ENCODE measurements at places on chromosomes 5 and 9. TPM values are rescaled to one million over a fixed set of nuclear protein-coding genes. Genes with fewer than 3 reads are reported as not detected.

Gene RALGPS1
- total RNA-seq: 86.6 TPM

Gene RIGI
- total RNA-seq: 10.9 TPM

Gene CSF1R
- total RNA-seq: 8.3 TPM

Gene MYOZ3
- total RNA-seq: 1.7 TPM

Gene DMAC1
- total RNA-seq: 38.1 TPM

GRCh38 chr5:61321669-61322068 lies 10.4 kb upstream of the ZSWIM6 start:
- DNase-seq: no peak

DNA sequence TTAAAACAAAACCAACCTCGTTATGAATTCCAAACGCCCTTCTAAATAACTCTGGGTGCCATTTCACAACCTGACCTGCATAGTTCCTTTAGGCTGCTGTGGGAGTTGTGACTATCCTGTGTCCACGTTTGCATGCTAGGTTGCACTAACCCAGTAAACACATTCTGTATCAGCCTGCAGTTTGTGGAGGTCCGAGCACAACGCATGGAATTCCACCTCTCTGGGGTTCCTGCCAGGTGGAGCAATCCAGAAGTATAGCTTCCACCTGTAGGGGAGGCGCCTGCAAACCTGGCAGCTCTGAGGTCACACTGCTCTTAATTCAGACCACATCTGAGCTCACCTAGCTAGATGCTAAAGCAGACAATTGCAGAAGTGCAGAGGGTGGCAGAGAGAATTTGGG lies 57.2 kb downstream of the MARCHF3 start:
- no peak for DNase-seq

Gene TAF11L10
- not detected for total RNA-seq

DNA sequence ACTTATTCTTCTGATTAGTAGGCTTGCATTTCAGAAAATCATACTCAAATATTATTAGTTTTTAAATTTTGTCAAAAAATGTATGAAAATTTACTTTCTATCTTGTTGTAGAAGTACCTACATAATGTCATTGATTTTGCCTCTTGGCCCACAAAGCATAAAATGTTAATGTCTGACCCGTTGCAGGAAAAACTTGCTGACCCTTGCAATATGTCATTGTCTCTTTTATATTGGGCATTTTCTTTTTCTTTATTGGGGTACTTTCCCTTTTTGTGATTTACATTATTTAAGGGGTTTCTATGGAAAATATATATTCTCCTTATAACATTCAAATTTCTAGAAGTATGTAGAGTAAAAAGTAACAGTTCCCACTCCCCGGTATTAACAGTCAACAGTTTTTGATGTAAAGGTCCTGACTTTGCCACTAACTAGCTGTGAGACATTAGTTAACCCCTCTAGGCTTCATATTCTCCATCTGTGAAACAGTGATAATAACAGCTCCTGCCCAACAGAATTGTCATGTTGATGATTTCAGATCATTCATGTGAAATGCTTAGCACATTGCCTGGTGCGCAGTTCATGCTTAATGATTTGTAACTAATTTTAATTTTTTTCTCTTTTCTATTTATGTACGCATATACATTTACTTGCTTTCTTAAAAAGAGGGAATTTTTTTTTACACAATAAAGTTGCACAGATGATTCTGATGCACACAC lies 243.2 kb downstream of the ARHGAP26 start:
- no peak for DNase-seq

Gene STX17
- 22.6 TPM for total RNA-seq

DNA sequence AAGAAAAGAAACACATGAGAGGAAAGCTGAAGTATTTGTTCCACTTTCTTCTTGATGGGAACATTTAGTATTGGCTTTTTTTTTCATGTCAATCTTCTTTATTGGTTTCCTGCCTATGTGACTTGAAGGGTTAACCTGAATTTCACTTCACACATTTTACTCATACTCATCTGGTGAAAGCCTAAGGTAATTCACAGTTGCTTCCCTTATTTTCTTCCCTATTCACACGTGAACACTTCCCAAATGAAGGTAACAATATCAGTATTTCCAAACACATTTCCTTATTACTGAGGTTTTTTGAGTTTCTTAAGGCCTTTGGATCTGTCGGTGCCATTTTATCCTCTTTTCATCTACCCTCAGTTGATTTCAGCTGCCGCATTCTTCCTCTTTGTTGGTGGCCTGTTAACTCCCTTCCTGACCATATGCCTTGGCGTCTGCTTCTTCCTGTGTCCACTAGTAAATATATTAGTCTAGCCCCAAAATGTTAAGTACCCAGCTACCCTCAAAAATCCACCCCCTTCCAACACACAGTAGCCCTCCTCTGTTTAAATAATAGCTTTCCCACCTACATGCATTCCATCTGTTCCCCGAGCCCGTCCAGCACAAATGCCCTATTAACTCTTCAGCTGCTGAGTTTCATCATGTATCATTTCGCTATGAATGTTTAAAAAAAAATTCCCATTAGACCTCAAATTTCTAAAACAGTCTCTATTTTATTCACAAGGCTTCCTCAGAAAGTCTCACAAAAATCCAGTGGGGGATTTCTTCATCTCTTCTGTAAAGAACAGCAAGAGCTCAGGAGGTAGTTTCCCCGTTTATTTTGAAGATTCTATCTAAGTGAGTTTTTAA lies 97.3 kb downstream of the USP20 start:
- no peak for DNase-seq

Gene PCDHGA8
- 8.0 TPM for total RNA-seq

- no peak for DNase-seq
Measured at GRCh38 chr9:122777935-122778627, 10.7 kb upstream of the OR5C1 start.

DNA sequence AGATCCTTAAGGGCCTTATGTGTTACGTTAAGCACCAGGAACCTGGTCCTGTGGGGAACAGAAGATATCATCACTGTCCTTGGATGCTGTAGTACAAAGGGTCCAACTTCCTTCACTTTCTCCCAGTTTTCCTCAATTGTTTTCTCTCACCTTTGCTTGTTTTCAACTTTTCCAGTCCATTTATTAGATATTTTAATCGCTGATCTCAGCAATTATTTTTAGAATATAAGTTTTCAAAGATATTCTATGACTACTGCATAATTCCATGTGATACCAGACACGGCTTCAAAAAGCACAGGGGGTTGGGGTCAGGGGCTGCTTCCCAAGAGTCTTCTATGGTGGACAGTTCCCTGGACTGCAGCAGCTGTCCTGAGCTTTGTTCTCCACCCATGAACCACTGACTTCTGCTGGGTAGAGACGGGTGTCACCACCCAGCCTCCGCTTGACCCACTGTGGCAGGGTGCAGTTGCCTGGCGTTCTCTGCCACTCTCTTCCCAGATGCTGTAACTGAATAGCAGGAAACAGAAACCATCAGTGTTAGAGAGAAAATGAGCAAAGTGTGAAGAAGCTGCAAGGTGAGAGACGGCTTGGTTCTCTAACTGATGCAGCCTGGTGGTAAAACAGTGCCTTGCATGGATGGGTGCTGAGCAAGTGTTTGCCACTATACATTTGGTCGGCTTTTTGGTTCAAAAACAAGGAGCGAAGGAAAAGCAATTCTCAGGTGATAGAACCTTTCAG lies 383.0 kb downstream of the RAB3C start:
- DNase-seq: no peak

DNA sequence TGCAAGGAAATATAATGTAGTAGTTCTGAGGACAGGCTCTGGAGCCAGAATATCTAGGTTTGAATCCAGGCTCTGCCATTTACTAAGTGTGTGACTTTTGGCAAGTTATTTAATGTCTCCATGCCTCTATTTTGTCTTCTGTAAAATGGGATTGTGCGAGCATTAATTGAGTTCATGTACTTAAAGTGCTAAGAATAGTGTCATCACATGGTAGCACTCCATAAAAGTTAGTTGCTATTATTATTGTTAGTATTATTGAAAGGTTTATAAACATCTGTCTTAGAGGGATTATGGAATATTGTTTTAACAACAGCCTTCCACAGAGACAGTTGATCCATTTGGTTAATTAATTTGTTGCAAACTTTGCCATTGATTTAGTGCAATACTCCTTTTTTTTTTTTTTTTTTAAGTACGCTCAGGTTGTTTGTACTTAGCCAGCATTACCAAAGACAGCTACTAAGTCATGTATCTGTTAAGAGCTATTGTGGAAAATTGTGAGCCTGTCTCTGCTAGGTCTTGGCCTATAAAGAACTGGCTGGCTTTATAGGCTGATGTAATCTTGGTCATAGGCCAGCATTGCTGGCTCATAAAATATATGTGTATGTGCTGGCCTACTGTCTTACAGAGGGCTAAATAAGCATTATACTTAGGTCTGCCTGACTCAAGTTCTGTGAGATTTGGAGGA lies 174.7 kb downstream of the WDR70 start:
- no peak for DNase-seq

Gene SCGB3A2
- total RNA-seq: not detected

Gene GZMA
- total RNA-seq: not detected

DNA sequence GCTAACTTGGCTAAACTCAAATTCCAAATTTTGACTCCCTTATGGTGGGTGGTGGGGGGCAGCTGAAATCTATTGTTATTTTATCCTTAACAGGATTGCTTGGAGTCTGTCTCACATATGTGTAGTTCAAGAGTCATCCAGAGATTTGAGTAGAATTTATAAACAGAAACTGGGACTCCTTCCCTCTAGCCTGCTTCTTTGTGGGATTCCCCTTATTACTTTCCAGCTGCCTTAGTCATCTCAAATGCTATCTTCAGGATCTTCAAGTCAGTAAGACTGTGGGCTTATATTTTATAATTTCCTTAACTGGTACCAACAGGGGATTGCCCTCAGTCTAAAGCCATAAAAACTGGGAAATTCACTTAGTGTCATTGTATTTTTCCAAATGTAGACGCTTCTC lies 55.5 kb downstream of the NNT start:
- no peak for DNase-seq

DNA sequence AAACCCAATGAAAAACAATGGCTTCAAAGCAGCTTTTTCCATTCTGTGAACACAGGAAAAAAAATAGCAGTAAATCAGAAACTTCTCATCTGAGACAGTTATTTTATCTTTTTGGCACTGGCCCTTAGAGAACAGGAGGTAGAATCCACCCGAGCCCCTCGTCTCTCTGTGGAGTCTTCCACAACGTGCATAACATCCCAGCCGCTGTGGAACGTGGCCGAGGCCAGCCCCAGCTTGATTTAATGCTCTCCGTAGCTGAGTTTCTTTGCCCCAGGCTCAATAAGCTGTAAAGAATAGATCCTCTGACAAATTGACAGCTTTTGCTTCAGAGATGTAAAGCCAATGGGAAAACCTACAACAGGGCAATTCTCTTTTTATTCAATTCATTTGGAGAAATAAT lies 107.9 kb upstream of the DAP start:
- no peak for DNase-seq

- no peak for DNase-seq
Measured at GRCh38 chr9:124047251-124047672, 35.7 kb downstream of the LHX2 start.

DNA sequence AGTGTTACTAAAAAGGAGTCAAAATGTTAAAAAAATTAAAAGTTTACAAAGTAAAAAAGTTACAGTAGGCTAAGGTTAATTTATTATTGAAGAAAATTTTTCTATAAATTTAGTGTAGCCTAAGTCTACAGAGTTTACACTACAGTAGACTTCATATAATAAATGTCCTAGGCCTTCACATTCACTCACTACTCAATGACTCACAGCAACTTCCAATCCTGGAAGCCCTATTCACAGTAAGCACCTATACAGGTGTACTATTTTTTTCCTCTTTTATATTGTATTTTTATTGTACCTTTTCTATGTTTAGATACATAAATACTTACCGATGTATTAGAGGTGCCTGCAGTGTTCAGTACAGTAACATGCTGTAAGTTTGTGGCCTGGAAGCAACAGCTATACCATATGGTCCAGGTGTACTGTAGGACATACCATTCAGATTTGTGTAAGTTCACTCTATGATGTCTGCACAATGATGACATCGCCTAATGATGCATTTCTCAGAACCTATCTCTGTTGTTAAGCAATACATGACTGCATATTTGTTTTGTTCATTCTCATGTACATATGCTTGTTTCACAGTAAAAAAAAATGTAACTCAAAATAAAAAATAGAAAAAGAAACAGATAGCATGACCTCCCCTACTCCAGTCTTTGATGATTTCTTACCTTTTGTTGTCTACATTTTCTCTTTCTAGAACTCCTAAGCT lies 64.7 kb downstream of the NR3C1 start:
- no peak for DNase-seq

Gene FYB1
- 1.4 TPM for total RNA-seq

DNA sequence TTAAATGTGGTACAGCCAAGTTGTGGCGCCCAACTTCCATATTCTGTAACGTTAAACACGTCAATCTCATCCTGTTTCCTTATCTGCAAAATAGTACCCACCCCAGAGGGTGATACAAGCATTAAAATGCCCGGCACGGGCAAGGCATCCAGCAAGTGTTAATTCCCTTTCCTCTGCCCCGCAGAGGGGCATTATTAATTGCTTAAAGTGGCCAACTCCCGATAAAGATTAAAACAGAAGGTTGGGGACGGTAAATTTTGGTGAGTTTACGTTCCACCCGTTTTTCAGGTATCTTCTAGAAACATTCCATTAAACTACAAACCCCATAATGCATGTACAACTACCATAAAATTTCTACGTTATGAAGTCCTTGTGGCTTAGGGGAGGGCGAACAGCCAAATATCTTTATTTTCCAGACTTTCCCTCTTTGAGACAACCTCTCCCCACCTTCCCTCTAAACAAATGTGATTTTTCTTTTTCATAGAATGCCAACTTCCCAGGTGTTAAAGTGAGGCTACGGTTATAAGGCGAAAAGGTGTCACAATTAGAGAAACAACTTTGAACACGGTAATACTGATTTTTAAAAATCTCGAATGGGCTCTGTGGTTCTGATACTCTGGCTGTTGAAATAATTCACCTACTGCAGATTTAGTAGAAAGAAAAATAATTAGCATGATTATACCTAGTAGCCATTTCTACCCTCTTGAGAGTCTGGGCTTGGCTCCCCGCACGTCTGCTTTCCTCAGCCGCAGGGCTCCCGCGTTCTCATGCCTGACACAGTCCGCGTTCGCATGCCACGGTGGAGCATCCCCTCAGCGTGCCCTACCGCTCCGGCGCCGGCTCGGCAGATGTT lies 1.2 kb upstream of the GPBP1 start:
- no peak for DNase-seq

DNA sequence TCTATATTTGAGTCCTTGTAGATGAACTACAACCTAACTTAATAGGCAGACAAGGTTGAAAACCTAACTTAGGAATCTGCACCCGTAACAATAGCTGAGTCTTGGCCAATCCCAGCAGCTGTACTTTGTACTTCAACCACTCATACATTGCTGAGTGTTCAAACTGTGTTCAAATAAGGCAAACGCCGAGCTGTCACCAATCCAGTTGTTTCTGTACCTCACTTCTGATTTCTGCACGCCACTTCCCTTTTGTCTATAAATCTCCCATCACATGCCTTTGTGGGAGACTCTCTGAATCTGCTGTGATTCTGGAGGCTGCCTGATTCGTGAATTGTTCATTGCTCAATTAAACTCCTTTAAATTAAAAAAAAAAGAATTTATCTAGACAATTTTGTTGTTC lies 167.8 kb upstream of the TUT7 start:
- DNase-seq: no peak

GRCh38 chr9:2085716-2086115 lies 70.6 kb downstream of the SMARCA2 start:
- DNase-seq: no peak

- no peak for DNase-seq
Measured at GRCh38 chr5:131505237-131505908, 129.7 kb downstream of the RAPGEF6 start.
